SIG-M5 (cell line): ENCODE measurements at places on chromosomes 6 and 20.

GRCh38 chr6:53284901-53285300 is 63.8 kb downstream of the ELOVL5 start:
- DNase-seq, result no peak

- DNase-seq, result no peak
Observed at GRCh38 chr6:160781298-160781697, 79.3 kb downstream of the PLG start.

DNA sequence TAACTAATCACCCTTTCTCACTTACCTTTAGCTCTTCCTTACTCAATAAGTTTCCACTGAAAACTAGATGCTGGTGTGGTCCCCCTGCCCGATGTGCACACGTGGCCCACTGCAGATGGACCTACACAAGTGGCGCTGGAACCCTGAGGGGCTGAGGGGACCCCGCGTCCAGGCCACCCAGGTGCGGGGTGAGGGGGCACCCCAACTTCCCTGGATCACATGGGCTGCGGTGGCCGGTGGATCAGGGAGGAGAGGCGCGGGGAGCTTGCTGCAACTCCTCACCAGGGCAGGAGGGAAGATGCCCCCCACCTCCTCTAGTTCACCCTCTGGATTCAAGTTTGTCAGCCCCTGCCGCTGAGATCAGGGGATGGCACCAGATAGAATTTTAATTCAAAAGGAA is 12.5 kb upstream of the HLA-DOA start:
- no peak for DNase-seq

DNA sequence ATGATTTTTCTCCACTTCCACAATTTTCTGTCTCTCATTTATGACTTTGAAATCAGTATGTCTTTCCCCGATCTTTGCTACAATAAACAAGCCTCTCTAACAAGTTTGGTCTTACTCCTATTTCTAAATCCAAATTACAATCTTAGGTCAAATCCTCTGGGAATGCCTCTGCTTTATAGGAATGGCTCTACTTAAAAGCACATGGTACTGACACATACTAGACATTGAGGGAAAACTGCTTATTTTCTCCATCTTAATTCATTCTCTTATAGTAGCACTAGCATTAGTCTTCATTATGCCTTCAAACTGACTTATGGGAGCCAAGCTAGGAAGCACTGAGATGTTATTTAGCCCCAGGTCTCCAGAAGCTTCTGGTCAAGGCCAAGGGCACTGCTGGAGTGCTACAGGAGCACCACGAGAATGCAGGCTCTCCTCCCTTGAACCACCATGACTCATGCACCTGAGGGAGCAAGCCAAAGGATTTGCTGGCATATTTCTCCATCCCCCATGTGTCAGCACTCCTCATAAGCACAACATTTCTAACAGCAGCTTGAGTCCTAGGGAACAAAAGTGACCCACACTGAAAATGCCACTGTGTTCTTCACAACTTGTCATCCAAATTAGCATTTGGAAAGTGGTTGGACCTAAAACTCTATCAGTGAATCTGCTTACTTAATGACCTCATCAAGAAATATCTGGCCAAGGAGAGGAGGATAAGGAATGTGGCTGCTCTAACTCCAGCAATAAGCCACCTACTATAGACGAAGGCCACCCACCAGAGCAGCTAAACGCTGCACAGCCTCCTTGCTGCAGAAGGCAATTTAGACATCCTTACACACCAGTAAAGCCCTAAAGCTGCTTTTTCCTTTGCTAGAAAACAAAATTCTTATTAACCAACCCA is 156.8 kb upstream of the KCNQ5 start:
- no peak for DNase-seq

GRCh38 chr20:25538838-25539665 is 46.3 kb downstream of the NINL start:
- no peak for DNase-seq

- no peak for DNase-seq
Observed at GRCh38 chr6:90428514-90428913, 131.9 kb upstream of the BACH2 start.

- no peak for DNase-seq
Observed at GRCh38 chr6:28543651-28544610, 18.2 kb downstream of the GPX5 start.

GRCh38 chr6:15252195-15252594 is 6.3 kb downstream of the JARID2 start:
- DNase-seq, result no peak

GRCh38 chr6:27144740-27145079 is 102.8 kb upstream of the PRSS16 start:
- DNase-seq, result no peak

DNA sequence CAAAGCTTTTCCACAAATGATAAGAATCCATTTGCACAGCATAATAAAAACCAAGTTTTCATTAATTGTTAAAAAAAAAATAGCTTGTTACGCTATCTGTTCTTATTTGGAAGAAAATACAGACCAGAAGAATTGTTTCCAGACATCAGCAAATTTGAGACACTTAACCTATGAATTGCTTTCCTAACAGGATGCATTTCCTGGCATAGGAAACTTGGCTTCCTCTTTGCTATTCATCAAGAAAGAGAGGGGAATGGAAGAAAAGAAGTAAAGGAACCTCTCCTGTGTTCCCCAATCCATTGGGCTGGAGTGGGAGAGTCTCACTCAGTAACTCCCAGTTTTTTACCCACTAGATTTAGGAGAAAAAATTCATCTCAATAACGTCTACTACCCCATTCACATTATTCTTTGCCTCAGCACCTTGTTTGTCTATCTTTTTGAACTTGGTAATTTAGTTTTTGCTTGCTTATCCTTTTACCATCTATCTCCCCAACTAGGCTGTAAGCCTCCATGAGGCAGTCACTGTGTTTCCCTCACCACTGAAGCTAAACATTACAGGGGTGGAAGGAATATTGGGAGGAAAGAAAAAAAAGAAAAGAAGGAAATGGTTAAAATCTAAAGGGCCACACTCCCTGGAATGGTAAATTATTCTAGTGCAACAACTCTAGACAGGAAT is 150.3 kb downstream of the COL21A1 start:
- no peak for DNase-seq

DNA sequence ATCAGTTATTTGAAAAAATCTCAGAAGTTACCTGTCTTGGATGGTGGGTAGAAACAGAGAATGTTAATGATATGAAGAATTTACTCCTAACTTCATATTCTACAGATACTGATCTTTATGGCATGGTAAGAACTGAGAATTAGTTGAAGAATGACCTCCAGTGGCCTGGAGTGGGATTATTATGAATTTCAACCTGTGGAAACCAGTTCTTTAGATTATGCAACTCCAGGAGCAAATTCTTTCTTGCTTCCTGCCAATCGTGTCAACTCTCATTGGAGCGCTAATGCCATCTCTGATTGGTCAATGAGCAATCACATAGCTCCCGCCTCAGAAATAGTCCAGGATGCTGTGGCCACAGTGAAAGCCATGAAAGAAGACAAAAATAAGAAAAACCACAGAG is 40.6 kb downstream of the LYRM2 start:
- DNase-seq, result no peak

DNA sequence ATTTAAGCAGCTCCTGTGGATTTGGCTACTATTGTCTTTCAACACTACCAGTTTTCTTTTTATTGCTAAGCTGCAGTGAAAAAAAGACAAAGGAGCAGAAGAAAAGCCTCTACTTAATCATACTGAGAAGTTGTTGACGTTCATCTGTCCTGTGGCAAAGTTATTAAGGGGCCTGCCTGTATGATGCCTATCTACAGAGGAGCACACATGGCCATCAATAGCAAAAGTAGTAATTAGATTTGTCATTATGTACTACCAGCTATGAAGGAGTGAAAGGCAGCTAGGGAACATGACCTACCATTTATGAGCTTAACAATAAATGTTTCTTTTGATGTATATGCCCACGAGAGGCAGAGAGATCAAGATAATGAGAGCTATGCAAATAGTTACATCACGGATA is 620.9 kb downstream of the PHF3 start:
- no peak for DNase-seq

- no peak for DNase-seq
Observed at GRCh38 chr6:162125659-162126058, 601.9 kb downstream of the PRKN start.

DNA sequence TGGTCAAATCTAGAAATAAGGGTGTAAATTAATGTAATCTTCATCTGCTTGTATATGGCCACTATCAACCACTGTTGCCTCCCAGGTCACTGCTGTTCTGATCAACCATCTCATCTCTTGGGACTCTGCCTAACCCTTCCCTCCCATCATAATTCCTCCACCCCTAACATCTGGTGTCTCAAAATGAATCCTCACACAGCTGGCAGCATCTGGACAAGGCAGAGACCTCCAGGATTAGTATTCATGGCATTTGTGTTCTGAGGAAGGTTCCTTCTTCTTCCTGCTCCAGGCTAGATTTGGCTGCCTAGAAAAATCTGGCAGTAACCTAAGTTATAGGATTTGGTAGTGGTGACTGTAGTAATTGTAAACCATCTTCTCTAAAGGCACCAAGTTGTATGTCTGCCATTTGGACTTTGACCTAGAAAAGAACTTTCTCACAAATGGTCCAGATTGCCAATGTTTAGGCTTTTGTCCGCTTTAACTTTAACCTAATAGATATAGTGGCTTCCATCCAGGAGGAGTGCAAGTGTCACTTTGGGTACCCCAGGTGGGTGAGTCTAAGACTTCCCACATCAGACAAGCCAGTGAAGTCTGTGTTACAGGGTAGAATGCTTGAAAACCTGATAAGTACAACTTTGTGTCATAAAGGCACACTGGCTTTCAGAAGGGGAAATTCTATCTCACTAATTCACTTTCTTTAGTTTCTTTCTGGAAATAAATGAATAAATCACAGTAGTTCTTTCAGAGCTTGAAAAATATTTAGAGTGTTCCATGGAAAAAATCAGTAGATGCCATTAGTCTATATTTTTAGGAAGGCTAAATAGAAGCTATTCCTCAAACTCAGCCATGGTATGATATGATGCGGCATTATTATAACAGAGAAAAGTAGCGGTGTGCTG is 3.0 kb upstream of the PHACTR2 start:
- no peak for DNase-seq

GRCh38 chr6:74346936-74347535 is 651.0 kb downstream of the CD109 start:
- no peak for DNase-seq

GRCh38 chr6:51740658-51741057 is 346.8 kb downstream of the PKHD1 start:
- DNase-seq, result no peak

DNA sequence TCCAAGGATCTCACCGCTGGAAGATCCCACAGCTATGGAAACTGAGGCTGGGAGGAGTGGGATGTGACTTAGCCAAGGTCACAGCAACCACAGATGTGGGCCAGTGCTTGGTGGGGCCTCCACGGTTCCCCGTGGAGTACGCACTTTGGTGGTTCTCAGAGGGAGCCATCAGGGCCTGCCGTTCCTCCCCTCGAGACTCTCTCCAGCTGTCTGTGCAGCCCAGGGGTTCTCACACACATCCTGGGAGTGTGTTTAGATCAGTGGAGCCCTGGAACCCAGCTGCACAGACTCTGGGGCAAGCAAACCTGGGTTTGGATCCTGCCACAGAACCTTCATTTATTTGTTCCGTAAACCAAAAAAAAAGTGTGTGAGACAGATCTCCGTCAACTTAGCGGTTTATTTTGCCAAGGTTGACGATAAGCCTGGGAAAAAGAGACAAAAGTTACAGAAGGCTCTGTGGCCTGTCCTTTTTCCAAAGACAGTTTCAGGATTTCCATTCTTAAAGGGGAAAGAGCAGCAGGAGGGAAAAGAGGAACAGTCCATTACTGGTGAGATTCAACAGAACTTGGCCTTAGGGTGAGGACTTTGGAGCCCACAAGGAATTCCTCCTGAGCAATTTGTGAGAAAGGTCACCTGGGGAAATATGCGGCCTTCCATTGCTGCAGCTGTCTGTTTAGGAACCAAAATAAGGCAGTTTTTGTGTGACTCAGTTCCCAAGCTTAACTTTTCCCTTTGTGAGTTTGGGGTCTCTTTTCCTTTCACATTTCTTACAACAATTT is 13.6 kb upstream of the MYMX start:
- DNase-seq, result no peak

DNA sequence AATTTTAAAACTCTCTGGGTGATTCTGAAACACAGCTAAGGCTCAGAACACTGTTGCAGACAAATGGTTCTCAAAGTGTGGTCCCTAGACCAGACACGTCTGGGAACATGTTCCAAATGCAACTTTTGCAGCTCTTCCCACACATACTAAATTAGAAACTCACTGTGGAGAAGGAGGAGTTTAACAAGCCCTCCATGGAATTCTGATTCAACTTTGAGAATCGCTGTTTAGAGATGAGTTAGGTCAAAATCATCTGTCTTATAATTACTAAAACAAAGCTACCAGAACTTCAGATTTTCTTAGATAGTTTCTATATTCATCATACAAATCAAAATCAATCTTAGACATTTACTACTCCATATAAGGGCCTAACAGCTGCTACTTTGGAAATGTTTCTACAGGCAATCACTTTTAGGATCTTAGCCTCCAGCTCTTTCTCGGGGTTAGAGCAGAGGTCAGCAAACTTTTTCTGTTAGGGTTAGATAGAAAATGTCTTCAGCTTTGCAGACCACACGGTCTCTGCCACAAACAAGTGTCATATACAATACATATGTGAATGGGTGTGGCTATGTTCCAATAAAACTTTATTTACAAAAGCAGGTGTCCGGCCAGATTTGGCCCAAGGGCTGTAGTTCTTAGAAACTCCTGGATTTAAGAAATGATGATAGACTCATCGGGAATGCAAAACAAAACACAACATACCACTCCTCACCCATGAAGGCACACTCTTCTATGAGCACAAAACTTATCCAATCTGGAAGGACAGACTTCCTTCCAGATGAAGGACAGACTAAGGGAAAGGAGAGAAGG is 50.0 kb upstream of the ARHGAP18 start:
- DNase-seq, result no peak

- no peak for DNase-seq
Observed at GRCh38 chr20:43571310-43571709, 12.5 kb downstream of the SGK2 start.

- no peak for DNase-seq
Observed at GRCh38 chr6:57221191-57221935, 744 bp downstream of the RAB23 start.

- no peak for DNase-seq
Observed at GRCh38 chr6:125981571-125982185, 4.7 kb upstream of the TRMT11 start.

- no peak for DNase-seq
Observed at GRCh38 chr20:13295637-13296036, 74.6 kb downstream of the ISM1 start.

GRCh38 chr6:303948-304558 is 11.8 kb downstream of the DUSP22 start:
- no peak for DNase-seq

DNA sequence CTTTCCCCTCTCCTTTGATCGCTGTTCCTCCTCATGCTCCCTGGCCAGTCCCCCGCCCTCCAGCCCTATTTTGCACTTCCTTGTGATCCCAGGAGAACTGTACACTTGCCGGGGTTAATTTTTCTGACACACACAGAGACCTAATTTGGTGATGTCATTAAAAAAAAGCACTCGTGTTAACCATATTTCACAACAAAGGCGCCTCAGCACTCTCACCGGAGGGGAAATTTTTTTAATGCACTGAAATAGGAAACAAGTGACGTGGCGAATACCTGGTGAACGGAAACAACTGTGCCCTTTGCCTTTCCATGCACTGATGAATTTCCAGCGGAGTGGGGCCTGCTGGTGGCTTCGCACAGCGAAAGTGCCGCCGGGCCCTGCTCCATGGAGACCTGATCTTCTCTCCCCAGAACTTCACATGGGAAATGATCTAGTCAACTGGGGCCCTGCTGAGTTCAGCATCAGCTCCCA is 53.9 kb upstream of the TAGAP start:
- no peak for DNase-seq
